Fibroblast of mammary gland (primary cell): ENCODE measurements at places on chromosomes 11 and 22.

GRCh38 chr11:122108192-122108799, 7.7 kb downstream of the BLID start:
- DNase-seq = peak; percentile 83

- no peak for DNase-seq
Measured at GRCh38 chr11:7436657-7437056, 48.6 kb upstream of the OLFML1 start.

DNA sequence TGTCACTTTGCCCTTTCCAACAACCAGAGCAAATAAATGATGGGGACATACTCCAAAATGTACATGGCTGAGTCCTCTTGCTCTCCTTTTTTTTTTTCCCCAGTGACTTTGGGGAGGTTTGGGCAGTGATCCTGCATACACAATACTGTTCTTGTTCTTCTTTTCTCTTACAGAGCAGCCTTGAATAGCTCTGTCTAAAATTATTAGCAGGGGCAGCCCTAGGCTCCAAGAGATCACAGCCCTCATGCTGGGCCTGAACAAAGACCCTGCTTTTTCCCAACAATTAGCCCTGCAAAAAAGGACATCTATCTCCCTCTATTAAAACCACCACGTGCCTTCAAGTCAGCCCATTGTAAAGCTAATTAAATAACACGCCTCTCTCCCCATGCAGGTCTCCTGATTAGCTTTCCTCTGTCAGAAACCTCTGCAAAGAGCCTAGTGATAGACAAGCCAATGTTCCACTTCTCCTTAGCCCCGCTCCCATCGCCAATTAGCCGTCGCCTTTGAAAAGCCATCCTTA, 54.7 kb downstream of the ETS1 start:
- no peak for DNase-seq

GRCh38 chr11:2794046-2794967, 91.3 kb downstream of the CDKN1C start:
- no peak for DNase-seq

GRCh38 chr11:66857927-66858185, 992 bp downstream of the LRFN4 start:
- no peak for DNase-seq

- no peak for DNase-seq
Measured at GRCh38 chr11:93775289-93775688, 8.8 kb upstream of the MED17 start.

- no peak for DNase-seq
Measured at GRCh38 chr11:27210531-27210930, 152.5 kb downstream of the CCDC34 start.

DNA sequence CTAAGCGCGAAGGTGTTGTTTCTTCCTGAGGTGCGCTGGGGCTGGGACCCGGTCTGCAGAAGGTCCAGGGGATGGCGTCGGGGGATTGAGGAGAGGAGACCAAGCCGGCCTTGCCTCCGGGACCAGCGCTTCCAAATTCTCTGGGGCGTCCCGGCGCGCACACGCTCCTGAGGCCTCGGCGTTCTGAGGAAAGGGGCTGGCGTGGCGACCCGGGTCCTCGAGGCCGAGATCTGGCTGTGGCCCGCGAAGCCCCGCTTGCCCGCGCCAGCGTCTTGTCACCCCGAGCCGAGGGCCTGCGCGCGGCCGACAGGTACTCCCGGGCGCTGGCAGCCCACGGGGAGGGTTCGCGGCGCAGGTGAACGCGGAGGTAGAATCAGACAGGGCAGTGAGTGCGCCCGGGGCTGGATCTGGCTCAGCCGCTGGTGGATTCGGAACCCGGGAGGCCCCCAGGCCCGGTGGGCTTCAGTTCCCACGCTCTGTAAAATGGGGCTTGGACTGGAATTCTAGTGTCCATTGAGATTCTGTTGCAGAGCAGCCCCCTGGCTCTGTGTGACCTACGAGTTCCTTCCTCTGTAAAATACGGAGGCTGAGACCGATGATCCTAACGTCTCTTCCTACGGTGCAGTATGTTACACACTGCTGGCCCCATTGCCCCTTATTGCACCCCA, 14.7 kb downstream of the SSH3 start:
- no peak for DNase-seq

GRCh38 chr11:96177146-96177545, 165.8 kb downstream of the MAML2 start:
- no peak for DNase-seq

DNA sequence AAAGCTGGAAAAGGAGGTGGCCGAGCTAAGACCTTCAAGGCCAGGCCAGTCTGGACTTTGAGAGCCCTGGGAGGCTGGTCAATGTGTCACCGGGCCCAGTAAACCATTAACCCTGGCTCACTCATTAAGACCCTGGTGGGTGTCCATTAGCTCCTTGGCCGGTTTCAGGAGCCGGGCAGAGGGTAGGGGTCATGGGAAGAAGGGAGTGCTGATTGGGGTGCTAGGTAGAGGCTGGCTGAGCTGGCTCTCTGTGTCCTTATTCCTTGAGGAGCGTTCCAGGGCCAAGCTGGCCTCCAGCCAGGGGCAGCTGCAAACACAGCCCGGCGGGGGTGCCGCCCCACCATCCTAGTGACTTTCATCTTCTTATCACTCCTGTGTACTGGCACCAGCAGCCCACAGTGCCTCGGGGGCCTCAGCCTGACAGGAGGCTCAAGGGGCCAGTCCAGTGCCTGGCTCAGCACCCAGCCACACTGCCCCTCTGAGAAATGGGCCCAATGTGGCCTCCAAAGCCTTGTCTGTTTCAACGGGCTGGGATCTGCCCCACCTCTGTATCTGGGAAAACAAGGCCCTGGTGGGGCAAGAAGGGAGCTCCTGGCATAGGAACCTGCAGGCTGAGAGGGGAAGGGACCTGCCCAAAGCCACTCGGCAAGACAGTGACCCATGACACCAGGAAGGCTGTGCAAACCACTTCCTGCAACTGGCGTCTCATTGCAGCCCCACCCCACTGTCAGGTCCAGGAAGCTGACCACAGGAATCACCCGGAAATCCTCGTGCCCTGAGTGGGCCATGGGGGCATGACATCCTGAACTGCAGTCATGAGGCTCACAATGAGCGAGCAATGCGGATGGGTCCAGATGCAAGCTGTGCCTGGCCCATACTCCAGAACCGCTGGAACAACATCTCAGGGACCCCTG, 15.1 kb upstream of the RGL4 start:
- no peak for DNase-seq

DNA sequence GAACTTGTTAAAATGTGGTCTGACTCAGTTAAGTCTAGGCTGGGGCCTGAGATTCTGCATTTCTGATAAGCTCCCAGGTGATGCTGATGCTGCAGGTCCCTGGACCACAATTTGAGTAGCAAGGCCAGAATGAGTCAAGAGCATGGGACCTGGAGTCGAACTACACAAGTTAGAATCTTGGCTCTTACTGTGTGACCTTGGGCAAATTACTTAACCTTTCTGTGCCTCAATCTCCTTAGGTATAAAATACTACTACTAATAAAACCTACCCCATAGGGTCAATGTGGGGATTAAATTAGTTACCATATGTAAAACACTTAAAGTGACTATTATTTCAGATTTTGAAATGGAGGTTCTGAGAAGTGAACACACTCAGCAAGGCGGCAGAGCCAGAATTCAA, 34.3 kb downstream of the GDPD5 start:
- no peak for DNase-seq

DNA sequence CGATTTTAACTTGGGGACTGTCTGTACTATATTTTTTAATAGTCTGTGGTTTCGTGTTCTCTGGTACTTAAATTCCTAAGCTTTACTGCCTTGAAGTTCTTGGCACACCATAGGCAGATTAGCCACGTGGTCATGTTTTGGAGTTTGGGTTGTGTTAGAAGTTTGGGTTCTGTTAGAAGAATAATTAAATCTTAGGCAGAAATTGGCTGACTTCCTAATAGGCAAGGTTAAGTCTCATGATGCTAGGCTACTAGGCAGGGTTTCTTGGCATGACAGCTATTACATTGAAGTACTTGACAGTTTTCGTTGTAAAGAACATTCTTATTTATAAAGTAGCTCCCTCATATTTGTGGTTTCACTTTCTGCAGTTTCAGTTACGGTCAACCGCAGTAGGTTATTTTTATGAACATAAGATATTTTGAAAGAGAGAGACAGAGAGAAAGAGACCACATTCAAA, 30.0 kb upstream of the MMP7 start:
- peak; percentile 82 for DNase-seq
